ENCODE measurements at places on chromosomes 5 and 9.
A peak's percentile ranks its signal among the peaks of the same experiment; 100 is the strongest.

- DNase-seq = no peak
Observed at GRCh38 chr9:128579194-128579593, 26.8 kb downstream of the SPTAN1 start.

- DNase-seq = no peak
Observed at GRCh38 chr9:127360829-127361228, 36.1 kb upstream of the SLC2A8 start.

DNA sequence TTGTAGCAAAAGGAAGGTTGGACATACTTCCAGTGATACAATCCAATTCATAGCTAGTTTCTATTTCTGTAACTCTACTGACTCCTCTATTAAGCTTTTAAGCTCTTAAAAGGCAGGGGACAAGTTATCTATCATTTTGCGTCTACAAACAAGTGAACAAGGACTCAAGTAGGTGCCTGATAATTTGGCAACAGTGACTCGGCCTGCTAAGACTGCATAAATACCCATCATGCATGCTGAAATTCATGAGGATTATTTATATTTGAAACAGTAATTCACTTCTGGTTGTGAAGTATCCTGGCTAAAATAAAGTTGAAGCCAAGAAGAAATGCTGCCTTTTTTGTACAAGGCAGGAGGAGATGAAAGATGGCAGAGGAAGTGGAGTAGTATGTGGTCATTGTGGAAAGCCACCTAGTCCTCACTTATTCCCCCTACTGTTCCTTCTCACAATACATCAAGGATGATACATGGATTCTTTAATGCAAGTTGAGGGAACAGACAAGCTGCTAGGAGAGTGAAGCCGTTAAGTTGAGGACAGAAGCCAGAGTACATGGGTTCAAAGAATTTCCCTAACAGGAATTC, 74.0 kb downstream of the MRPS27 start:
- no peak for DNase-seq

- peak; percentile 3 for DNase-seq
Observed at GRCh38 chr9:94865582-94866452, 139.3 kb downstream of the AOPEP start.

DNA sequence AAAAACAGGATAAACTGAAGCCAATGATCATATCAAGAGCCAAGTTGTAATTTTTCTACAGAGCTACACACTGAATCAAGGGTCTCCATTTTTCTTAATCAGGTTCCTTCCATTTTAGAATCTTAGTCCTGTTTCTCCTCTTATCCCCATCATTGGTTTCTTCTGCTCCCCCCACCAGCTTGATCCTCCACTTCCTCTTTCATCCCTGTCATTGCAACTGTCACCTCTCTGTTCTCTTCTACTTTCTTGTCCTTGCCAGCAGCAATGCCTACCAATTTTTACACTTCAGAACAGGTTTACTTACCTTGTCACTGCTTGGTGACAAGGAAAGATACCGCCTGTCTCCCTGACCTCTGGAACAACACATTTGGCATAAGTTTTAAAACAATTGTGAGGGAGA, 97.3 kb downstream of the CFAP90 start:
- no peak for DNase-seq

DNA sequence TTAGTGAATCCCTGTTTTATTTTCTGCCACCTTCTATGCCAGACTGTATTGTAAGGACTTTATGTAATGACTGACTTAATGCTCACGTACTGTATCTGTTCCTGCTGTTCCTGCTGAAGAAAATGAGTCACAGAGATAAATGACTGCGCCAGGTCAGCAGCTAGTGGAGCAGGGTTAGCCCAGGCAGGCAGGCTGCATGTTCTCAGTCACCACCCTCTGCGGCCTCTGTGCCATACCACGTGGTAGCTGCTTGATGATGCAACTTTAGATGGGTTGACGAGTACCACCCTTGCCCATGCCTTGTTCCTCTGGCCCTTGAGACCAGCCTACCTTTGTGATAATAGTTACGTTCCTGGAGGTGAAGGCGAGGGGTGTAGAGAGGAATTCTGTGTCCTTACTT, 161.9 kb downstream of the TRIO start:
- DNase-seq = no peak

GRCh38 chr9:76969716-76970115, 49.7 kb upstream of the FOXB2 start:
- no peak for DNase-seq

DNA sequence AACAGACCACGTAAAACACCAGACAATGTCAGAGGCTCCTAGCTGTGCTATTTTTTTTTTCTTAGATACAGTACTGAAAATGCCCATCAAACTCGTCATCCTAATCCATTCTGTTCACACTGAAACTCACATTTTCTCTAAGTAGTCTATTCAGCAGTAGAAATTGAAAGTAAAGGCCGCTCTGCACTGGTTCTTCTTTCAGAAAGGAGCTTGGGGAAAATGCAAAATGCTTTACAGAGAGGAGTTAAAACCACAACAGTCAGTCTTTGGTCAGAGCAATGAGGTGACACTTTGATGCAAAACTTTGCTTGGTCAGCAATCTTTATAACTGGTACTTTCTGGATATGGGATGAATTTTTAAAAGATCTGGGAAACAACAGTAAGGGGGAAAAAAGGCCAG, 43.8 kb upstream of the SUSD1 start:
- no peak for DNase-seq

DNA sequence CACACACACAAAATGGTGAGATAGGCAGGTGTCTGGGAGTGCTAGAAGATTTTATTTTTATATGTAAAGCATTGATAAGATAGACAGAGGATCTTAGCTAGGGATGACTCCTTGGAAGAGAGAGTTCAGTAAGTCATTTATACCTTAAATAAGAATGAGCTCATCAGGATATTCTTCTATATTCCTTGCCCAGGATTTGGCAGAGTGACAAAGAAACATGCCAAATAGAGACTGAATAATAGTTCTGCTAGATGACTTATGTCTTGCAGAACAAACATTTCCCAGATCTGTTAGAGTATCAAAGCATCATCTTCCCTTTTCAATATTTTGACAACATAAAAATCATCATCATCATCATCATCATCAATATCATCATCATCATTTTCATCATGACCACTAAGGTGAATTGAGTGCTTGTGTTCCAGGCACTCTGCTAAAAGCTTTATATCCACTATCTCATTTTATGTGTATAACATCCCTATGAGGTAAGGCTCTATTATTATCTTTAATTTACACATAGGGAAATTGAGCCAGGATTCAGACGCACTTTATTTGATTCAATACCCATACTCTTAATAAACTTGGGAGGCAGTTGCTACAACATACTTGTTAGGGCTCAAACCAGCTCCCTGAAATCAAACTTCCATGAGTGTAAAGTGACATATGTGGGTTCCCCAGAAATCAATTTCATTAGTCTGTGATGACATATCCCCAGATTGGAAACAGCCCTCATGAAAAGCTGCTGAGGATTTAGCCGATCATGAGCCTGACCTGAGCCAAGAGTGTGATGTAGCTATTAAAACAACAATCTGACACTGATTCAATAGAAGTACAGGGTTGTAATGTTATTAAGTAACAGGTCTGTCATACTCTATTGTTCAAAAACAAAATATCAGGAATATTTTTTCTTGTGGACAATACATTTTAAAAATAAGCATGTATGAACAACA, 176.3 kb upstream of the SEMA6A start:
- no peak for DNase-seq

DNA sequence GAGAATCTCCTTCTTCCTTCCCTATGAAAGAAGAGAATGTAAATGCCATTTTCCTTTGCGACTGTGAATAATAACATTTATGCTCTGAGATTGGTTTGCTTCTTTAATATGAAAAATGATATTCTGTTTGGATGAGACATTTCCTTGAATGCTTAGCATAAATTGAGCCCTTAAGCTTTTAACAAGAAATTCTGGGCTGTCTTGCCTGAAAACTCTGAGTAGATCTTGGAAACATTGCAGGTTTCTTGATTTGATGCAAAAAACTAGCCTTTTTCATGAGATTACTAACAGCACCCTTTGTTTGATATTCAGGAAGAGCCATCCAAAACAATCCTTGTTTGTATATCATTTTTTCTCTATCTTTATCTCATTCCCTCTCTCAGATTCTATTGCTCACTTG, 272.5 kb downstream of the TMEM38B start:
- DNase-seq = no peak

- no peak for DNase-seq
Observed at GRCh38 chr5:68274847-68275651, 59.5 kb downstream of the PIK3R1 start.

- DNase-seq = no peak
Observed at GRCh38 chr5:59599729-59600128, 293.8 kb downstream of the PDE4D start.

DNA sequence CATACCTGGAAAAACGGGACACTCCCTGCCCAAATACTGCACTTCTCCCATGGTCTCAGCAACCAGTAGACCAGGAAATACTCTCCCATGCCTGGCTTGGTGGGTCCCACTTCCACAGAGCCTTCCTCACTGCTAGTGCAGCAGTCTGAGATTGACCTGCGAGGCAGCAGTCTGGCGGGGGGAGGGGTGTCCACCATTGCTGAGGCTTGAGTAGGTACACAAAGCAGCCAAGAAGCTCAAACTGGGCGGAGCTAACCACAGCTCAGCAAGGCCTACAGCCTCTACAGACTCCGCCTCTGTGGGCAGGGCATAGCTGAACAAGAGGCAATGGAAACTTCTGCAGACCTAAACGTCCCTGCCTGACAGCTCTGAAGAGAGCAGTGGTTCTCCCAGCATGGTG, 191.5 kb upstream of the FTMT start:
- no peak for DNase-seq

DNA sequence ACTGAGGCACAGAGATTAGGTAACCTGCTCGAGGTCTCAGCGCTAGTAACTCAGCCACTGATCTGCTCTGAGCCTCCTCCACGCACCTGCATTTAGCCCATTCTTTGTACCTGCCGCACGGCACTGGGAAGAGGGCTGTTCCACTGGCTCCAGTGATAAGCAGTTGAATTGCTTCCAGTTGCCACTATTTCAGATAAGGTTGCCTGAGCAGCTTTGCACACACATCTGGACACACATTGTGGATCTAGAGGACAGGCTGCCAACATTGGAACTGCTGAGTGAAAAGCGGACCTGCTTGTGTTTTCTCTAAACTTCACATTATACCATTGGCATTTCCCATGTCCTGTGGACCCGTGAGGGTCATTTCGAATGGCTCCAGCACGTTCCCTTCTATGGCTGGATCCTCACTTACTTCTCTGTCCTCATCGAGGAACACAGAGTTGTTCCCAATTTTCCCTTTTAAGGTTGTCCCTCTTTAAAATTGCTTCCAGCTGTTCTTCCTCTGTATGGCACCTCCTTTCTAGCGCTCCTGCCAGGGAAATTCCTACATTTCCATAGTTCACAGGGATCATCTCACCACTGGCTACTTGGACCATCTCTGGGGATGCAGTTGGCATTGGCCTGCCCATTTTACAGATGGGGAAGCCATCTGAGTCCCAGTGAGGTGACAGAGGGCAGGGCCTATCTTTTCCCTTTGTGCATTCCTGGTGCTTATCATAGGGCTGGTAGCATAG, 45.9 kb upstream of the RPL26L1 start:
- DNase-seq = no peak

DNA sequence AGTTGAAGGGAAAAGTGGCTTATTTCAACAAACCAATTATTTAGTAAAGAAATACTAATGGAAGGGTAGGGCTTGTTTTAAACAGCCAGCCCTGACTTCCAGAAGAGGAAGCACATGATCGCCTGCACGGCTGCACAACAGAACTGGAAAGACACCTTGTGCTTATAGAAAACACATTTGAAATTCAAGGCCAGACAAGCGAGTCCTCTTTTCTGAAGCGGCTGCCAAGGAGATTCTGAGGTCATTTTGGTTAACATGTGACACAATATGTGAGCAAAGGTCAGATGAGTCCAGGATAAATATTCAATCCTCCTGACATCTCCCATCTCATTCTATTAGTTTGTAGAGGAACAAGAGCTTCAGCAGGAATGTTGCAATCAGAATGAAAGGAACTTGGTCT, 461.4 kb upstream of the ST8SIA4 start:
- DNase-seq = no peak

DNA sequence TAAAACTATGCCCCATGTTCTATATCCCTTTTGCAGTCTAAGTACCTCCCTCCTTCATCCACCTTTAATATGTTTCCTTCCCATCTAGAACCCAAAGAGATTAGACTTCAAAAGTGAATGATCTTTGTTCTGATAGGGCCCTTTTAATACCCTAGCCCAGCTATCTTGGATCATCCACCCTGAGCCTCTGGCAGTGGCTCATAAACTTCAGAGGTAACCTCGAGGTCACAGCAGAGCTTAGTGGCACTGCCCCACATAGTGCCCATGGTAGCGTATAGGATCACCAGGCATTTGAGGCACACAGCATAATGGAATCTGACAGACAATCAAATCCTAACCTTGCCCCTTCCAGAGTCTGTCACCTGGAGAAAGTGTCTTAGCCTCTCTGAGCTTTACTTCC, 15.8 kb downstream of the ADRB2 start:
- DNase-seq = no peak

DNA sequence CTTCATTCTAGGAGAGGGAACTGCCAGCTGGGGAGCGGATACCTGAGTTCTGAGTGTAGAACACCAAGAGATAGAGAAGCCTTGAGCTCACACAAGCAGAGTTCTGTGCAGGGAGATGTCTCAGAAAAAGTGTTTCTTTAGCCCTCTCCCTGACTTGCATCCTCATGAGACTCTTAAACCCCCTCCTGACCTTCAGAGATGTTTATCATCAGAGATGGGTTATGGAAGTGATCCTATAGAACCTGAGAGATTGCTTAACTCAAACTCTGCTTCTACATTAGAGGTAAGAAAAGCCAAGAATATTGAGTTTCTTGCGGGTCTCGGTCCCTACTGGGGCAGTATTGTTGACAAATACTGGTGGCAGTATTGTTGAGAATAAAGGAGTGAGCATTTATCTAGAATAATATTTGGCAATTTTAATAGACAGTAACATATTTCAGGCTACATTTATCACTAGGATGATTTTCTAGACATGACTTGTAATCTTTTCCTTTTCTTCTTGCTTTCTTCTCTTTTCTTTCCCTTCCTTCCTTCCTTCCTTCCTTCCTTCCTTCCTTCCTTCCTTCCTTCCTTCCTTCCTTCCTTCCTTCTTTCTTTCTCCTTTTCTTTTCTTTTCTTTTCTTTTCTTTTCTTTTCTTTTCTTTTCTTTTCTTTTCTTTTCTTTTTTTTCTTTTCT, at the start of gene IZUMO3:
Gene IZUMO3, minus strand, starts transcription at position 51 of the 676 bp plus-strand sequence. CDS start 248 bp downstream, outside the sequence.
- DNase-seq = no peak

DNA sequence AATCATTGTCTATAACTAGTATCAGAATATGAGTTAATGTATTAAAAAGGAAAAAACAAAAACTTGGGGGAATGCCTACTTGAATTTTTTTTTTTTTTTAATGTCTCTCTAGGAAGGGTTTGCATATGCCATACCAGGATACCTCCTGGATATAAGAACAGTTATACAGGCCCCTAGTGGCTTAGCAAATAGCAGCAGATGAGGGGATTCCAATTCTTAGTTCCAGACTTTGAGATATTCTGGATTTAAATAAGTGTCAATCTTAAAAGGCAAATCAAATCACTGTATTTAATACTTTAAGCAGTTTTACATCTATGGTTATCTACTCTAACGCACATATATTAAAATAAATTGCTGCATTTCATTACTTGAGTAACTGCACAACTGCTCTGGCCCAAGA, 1055.5 kb upstream of the DMAC1 start:
- DNase-seq = no peak

Measured in hypothalamus (tissue), 51 donors.